Activated naive CD4-positive, alpha-beta T cell treated with anti-CD3 and anti-CD28 coated beads, Interleukin-2, amount 10 ng/mL, durations not matched to agents 7 days and 5 days (primary cell): ENCODE measurements at places on chromosomes 12 and 14.

- no peak for DNase-seq
These were observed 51.7 kb downstream of the SLC25A47 start for GRCh38 chr14:100374876-100375265.

DNA sequence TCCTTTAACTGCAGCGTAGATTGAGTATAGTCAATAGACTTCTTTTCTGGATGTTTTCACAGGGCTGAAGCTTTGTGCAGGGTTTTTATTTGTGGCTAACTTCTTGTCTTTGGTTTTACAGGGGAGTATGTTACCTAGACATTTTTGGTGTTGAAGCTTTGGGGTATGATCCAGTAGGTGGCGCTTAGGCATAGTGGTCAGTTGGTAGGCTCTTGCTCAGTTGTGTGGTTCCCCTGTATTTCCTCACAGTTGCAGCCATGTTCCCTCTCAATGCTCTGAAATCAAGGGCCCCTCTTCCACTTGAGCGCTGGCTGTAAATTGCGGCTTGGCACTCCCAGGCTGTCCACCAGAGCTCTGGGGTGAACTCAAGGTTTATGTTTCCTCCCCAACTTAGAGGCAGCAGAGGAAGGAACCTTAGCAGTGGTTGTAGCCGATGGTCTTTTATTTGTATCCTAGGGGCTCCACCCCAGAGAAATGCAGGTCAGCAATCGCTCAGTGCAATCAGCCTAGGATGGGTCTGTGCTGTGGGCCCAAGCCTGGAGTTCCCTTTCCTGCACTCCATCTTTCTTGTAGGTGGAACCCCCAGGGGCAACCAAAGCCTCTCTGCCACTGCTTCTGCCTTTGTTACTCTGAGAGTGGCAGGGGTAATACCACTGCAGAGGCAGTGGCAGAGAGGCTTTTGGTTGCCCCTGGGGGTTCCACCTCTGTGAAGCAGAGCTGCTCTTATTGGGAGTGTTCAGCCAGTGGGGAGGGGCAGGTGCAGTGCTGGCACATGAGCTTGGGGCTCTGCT is 55.1 kb downstream of the CMAS start:
- peak; percentile 58 for DNase-seq

DNA sequence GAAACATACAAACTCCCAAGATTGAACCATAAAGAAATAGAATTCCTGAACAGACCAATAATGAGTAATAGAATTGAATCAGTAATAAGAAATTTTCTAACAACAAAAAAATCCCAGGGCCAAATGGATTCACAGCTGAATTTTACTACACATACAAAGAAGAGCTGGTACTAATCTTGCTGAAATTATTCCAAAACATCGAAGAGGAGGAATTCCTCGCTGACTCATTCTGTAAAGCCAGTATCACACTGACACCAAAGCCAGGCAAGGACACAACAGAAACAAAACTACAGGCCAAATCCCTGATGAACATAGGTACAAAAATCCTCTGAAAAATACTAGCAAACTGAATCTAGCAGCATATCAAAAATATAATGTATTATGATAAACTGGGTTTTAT is 367.8 kb upstream of the CLEC14A start:
- no peak for DNase-seq

DNA sequence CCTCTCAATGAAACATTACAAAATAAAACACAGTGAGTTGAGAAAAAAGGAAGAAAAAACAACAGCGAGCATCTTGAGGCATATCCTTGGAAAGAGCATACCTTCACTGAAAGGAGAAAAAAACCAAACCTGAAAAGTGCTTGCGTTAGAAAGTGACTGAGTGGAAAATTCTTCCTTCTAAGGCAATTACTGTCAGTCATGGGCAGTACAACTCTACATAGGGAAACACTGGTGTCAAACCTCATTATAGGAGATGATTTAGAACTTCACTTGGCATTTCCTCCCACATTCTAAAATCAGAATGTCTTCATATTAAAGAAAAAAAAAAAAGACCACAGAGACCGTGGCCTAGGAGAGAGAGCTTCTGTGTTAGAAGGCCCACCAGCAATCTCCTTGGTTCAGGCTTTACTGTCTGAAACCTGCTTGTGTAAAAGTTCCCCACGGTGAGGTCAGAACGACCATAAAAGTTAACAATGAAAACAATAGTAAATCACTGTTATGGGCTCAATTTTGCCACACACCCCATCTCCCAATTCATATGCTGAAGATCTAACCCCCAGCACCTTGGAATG is 91.1 kb upstream of the CRY1 start:
- DNase-seq, result no peak

GRCh38 chr14:53331247-53331646 is 178.1 kb upstream of the DDHD1 start:
- no peak for DNase-seq

DNA sequence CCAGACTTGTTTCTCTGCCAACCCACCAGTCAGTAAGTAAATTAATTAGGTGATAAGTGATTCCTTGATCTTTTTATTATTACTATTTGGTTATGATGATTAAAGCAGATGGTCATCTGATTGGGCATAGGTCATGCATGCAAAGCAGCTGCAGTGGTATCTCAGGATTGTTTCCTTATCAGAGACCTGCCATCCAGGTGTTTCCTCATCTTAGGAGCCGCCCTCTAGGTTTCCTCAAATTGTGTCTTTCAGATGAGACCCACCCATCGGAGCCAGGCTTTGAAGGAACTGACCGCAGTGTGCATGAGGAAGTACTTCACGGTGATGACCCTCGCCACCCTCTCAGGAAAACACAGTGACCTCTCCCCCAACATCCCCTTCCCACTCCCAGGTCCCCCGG is 63.3 kb downstream of the ZFP36L1 start:
- DNase-seq, result no peak

DNA sequence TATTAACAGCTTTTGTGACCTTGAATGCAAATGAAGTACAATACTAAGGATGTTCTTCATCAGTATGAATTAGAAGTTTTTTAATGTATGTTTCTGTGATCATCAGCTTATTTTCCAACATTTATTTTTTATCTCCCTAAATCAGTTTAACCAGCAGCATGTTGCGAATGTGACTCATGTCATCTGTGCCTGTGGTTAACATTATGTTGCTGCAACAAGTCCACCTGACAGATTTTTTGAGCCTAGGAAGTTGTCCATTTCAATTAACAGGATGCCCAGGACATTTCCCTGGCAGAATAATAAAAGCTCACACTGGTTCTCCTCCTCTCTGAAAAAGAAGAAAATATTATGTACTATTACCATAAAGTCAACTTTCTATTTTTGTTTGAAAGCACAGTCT is 155.5 kb downstream of the SYT1 start:
- DNase-seq, result no peak
